ENCODE measurements at places on chromosomes 7 and 10. TPM values are rescaled to one million over a fixed set of nuclear protein-coding genes. Genes with fewer than 3 reads are reported as not detected.

DNA sequence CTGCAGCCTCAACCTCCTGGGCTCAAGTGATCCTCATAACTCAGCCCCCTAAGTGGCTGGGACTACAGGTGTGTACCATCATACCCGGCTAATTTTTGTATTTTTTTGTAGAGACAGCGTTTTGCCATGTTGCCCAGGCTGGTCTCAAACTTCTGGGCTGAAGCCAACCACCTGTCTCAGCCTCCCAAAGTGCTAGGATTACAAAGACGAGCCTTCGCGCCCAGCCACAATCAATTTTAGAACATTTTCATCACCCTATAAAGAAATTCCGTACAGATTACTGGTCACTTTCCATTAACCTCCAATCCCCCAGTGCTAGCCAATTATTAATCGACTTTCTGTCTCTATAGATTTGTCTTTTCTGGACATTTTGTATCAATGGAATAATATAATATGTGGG is 32.3 kb upstream of the PALS2 start:
- no peak overlapping the region for H3K27ac ChIP-seq
- DNase-seq, result no peak
- H3K36me3 ChIP-seq, result no peaks in the 10 kb centered on the region
- H3K27me3 ChIP-seq, result peaks cover 2% of the 10 kb centered on the region
- no peak overlapping the region for H3K4me3 ChIP-seq

DNA sequence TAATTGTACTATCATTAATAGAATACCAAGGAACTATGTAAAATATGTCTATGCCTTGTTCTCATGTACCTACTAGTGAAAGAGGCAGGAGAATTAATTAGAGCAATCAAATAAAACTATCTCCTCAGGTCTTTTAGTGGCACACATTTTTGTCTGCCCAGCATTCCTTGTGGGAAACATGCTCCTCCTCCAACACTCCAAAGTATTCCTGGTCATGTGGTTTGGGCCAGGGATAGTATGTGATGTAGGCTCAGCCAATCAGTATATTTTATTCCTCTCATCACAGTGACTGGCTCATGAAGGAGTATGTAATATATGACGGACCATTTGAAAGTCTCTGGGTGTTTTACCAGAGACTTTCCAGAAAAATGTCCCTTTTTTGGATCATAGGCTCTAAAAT is 16.7 kb upstream of the SYPL1 start:
- H3K36me3 ChIP-seq, result no peaks in the 10 kb centered on the region
- H3K27ac ChIP-seq, result no peak overlapping the region
- DNase-seq, result no peak

- no peak overlapping the region for H3K4me3 ChIP-seq
- no peaks in the 10 kb centered on the region for H3K4me1 ChIP-seq
- peak overlapping the region; percentile 43 for H3K27ac ChIP-seq
- H3K27me3 ChIP-seq, result no peaks in the 10 kb centered on the region
- DNase-seq, result peak; percentile 22
- H3K36me3 ChIP-seq, result no peaks in the 10 kb centered on the region
Observed at GRCh38 chr7:92809760-92810573, 26.4 kb downstream of the CDK6 start.

- H3K36me3 ChIP-seq, result no peaks in the 10 kb centered on the region
- no peak overlapping the region for H3K27ac ChIP-seq
- no peaks in the 10 kb centered on the region for H3K27me3 ChIP-seq
- no peak for DNase-seq
- no peaks in the 10 kb centered on the region for H3K4me1 ChIP-seq
- H3K4me3 ChIP-seq, result no peak overlapping the region
Observed at GRCh38 chr10:120607016-120607709, 150.1 kb downstream of the PLPP4 start.

- DNase-seq, result no peak
- H3K36me3 ChIP-seq, result no peaks in the 10 kb centered on the region
- H3K27me3 ChIP-seq, result no peaks in the 10 kb centered on the region
Observed at GRCh38 chr10:127024685-127025435, 119.6 kb downstream of the DOCK1 start.

DNA sequence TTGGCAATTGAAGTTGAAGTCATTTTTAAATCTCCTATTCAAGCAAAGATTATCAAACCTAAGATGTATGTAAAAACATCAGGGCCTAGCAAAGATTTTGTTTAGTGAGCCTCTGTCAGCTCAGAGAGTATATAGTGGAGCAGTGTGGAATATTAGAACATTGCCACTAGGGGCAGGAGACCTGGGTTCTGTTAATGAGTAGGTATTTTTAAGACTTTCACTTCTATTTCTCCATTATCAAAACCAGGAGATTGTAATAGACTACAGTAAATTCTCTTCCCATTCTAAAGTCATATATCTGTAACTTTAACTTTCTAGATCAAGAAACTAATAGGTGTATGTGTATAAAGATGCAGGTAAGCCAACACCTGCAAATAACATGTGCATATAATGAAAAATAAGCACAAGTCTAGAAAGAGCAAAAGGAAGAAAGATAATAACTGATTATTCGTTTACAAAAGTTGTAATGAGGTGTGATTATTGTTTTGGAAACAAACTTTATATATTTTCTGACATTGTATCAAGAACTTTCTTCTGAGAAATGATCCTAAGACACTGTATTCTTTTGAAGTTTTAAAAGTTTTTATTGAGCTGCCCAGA is 64.4 kb downstream of the KCND2 start:
- DNase-seq, result no peak

GRCh38 chr10:93070378-93071176 is 3.1 kb upstream of the CYP26A1 start:
- no peak overlapping the region for H3K4me3 ChIP-seq
- peaks cover 36% of the 10 kb centered on the region for H3K27me3 ChIP-seq
- no peaks in the 10 kb centered on the region for H3K36me3 ChIP-seq
- peaks cover 34% of the 10 kb centered on the region for H3K4me1 ChIP-seq
- H3K27ac ChIP-seq, result no peak overlapping the region

DNA sequence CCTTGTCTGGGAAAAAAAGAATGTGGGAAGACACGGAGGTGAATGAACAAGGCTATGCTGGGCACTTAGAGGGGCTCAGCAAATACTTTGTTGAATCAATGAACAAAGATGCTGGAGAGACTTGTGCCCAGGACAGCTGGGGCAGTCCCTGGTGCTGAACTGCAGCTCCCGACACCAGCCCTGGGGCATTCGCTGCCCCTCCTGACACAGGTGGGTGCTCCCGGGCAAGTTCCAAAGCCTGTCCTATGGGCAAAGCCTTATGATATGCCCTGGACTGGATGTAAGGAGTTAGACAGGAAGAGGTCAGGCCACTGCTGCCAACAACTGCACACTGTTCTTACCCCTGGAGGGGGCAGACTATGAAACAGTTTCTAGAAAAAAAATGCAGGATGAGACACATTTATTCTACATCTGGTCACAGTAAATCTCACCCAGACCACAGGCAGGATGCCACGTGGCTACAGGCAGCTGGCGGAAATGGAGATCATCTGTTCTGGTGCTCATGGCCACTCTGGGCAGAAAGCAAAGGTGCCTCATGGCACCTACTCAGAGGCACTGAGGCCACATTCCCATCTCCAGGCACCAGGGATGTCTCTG is 21.9 kb upstream of the FRAT2 start:
- peak overlapping the region; percentile 62 for H3K27ac ChIP-seq
- peak; percentile 73 for DNase-seq
- peaks cover 24% of the 10 kb centered on the region for H3K4me1 ChIP-seq
- H3K4me3 ChIP-seq, result no peak overlapping the region
- H3K27me3 ChIP-seq, result no peaks in the 10 kb centered on the region
- no peaks in the 10 kb centered on the region for H3K36me3 ChIP-seq

GRCh38 chr10:43305876-43306275 is 39.0 kb upstream of the RASGEF1A start:
- no peak for DNase-seq
- no peak overlapping the region for H3K27ac ChIP-seq
- no peak overlapping the region for H3K4me3 ChIP-seq
- no peaks in the 10 kb centered on the region for H3K27me3 ChIP-seq
- H3K4me1 ChIP-seq, result peaks cover 8% of the 10 kb centered on the region
- no peaks in the 10 kb centered on the region for H3K36me3 ChIP-seq

DNA sequence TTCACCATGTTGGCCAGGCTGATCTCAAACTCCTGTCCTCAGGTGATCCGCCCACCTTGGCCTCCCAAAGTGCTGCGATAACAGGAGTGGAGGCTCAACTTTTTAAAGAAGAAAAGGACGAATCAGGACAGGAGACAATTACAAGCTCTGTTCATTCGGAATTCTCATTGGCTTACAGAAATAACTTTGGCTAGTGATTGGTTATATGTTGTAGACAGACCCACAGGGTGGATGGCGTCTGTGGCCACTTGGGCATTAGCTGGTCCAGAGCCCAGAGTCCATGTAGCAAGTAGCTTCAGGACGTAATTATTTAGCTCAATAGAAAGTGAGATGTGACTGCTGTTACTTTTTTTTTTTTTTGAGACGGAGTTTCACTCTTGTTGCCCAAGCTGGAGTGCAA is 160.5 kb upstream of the TNRC18 start:
- H3K27ac ChIP-seq, result no peak overlapping the region
- no peaks in the 10 kb centered on the region for H3K27me3 ChIP-seq
- H3K4me1 ChIP-seq, result no peaks in the 10 kb centered on the region
- DNase-seq, result no peak
- no peak overlapping the region for H3K4me3 ChIP-seq
- no peaks in the 10 kb centered on the region for H3K36me3 ChIP-seq

DNA sequence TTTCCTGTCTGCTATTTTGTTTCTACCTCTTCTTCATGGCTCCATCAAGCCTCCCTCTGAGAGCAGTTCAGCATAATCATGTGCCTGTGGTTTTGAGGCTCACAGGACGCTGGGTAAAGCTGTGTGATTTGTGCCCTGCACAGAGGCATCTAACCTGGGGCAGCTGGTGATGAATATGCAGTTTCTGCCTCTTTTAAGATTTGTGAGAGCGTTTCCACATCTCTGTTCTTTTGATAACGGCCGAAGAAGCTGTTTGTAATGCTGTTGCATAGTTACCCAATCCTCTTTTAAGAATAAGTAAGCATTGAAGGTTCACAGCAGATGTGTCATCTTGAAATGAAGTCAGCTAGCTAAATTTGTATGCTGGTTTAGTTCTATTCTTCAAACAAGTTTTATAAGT is 45.2 kb downstream of the PNLIPRP3 start:
- no peaks in the 10 kb centered on the region for H3K4me1 ChIP-seq
- no peak for DNase-seq
- H3K27me3 ChIP-seq, result no peaks in the 10 kb centered on the region
- H3K4me3 ChIP-seq, result no peak overlapping the region

DNA sequence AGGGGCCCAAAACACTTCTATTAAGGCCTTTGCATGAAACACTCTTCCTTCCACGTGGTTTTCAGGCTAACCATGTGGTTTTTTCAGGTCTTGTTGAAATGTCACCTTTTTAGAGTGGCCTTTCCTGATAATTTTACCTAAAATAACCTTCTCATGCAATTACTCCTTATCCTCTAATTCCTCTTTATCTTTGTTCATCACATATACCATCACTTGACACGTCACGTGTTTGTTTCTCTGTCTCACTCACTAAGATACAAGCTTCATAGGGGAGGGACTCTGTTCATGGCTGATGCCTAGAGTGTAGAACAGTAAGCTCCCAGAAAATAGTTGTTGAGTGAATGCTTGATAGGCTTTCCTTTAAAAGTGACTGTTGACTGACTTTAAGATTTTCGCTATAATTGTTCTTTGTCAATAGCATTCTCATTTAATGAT is 63.7 kb downstream of the ST7 start:
- DNase-seq, result no peak
- no peaks in the 10 kb centered on the region for H3K36me3 ChIP-seq
- no peaks in the 10 kb centered on the region for H3K4me1 ChIP-seq
- no peaks in the 10 kb centered on the region for H3K27me3 ChIP-seq
- no peak overlapping the region for H3K4me3 ChIP-seq
- H3K27ac ChIP-seq, result no peak overlapping the region

DNA sequence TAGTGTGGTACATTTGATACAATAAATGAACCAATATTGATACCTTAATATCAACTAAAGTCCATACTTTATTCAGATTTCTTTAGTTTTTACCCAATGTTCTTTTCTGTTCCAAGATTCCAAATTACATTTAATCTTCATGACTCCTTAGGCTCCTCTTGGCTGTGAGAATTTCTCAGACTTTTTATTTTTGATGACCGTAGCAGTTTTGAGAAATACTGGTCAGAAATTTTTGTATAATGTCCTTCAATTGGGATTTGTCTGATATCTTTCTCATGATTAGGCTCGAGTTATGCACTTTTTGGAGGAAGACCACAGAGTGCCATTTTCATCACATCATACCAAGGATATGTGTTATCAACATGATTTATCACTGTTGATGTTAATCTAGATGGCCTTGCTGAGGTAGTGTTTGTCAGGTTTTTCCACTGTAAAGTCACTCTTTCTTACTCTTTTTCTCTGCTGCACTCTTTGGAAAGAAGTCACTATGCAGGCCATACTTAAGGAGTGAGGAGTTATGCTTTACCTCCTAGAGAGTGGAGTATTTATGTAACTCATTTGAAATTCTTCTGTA is 12.9 kb upstream of the ENTPD1 start:
- H3K4me1 ChIP-seq, result no peaks in the 10 kb centered on the region
- no peak overlapping the region for H3K4me3 ChIP-seq
- H3K27me3 ChIP-seq, result no peaks in the 10 kb centered on the region
- H3K36me3 ChIP-seq, result no peaks in the 10 kb centered on the region
- DNase-seq, result no peak

DNA sequence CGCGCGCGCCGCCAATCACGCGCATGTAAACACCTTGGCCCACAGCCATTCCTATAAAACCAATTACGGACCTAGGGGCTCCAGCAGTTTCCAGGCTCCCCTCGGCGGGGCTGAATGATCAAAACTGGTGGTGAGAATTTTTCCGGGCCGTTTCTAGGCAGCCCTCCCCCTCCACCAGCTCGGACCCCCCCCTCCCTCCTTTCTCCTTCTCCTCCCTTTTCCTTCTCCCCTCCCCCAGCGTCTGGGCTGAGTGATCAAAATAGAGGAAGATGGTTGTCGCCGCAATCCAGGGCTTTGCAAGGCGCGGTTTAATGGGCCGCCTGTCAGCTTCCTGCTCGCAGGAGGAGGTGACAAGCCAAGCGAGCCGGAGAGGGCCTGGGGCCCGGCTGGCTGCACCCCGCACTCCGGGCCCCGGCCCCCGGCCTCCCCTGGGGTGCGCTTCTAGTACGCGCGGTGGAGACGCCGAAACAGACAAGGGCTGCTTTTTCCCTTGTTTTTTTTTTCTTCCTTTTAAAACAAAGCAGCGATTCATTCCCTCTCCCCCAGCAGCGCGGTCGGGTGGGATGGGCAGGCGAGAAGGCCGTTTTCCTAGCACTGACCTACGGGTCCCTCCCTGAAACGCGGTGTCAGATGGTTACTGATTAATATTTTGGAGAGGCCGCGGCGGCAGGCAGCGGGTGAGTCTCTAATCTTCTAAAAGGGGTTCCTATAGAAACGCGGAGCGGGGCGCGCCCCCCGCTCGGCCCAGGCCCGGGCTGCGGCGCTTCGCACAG is 528 bp upstream of the TNRC18 start:
- peak overlapping the region; percentile 37 for H3K27ac ChIP-seq
- peak; percentile 69 for DNase-seq
- H3K27me3 ChIP-seq, result peaks cover 70% of the 10 kb centered on the region
- no peaks in the 10 kb centered on the region for H3K36me3 ChIP-seq
- H3K4me1 ChIP-seq, result peaks cover 87% of the 10 kb centered on the region

The ARMC3 gene
- not detected for total RNA-seq

The SUN3 gene
- total RNA-seq, result not detected

The PTPN20 gene
- 1.6 TPM for total RNA-seq

The SLC26A3 gene
- total RNA-seq, result not detected
